ENCODE measurements at places on chromosomes 13 and 19.
A peak's percentile ranks its signal among the peaks of the same experiment; 100 is the strongest.

DNA sequence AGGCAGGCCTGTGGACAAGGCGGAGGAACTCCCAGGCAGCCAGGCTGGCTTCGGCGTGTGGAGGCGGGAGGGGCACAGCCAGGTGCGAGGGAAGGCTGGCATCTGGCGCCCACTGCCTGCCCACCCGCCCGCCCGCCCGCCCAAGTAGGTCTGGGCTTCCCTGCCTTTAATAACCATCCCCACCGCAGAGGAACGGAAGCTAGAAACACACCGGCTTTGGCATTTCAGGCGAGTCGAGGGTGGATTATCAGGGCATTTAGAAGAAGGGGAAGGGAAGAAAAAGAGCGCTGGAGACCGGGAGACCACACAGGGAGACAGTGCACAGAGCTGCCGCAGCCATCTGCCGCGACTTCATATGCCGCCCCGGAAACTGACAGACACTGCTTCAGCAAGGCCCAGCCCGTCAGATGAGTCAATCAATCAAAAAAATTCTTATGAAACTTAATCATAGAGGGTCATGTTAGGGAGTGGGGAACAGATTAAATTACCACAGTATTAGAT, 199.7 kb downstream of the TSHZ3 start:
- no peak for DNase-seq

DNA sequence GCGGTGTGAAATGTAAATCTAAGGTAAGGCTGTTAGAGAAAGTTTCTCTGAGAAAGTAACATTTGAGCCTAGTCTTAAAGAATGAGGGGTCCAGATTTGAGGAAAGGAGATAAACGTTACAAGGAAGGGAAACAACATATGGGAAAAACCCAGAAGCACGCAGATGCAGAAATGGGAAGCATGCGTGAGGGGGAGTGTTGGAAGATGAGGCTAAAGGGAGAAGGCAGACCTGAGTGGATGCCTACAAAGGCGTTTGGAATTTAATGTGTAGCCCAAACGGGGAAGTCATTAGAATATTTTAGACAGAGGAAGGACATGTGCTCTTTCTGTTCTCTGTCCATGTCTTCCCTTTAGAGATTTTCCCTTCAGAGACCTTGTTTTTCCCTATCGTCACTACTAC, 61.0 kb downstream of the TPT1 start:
- no peak for DNase-seq

DNA sequence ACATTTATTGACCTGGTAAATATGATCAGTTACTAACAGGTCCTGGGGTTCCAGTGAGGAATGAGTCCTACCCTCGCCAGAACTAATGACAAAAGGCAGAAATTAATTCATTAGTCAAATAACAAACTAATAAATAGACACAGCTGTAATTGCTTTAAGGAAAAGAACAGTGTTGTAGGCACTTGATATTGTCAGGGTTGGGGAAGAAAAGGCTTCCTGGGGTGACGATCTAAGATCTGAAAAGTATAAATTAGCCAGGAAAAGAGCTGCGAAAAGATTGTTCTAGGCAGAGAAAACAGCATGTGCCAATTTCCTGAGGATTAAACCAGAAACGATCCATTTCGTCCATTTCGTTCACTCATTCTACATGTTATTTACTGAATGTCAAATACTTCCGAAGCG, 670 bp upstream of the CHAF1A start:
- no peak for DNase-seq

DNA sequence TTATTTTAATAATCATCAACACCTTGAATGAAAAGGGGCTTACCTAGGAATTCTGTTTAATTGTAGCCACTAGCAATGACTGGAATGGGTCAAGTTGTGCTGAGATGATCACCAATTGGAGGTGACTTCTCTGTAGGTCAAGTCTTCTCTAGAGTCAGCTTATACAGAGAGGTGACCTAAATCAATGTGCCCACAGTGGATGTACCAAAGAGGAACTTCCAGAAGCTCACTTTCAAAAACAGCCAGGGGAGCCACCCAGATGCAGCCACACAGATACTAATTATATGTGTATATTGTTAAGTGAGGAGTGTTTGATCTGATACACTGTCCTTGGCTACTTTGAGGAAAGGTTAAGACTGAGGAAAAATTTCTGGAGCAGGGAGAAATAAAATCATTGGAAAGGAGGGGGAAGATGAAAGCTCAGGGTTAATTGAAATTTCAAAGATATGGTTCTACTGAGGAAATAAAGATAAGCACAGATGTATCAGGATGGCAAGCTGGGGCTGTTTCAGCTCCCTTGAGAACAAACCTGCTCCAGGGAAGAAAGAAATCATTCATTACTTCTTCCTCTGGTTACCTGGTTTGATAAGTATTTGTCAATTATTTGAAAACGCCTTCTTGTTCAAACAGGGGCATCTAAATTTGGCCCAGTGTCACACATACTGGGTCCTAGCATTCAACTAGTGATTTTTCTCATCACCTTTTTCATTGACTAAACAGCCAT, 5.1 kb downstream of the GPR183 start:
- DNase-seq = no peak

GRCh38 chr19:10137751-10138682, 18.3 kb upstream of the EIF3G start:
- DNase-seq = peak; percentile 69

GRCh38 chr13:98072476-98072875, 70.4 kb upstream of the FARP1 start:
- no peak for DNase-seq

DNA sequence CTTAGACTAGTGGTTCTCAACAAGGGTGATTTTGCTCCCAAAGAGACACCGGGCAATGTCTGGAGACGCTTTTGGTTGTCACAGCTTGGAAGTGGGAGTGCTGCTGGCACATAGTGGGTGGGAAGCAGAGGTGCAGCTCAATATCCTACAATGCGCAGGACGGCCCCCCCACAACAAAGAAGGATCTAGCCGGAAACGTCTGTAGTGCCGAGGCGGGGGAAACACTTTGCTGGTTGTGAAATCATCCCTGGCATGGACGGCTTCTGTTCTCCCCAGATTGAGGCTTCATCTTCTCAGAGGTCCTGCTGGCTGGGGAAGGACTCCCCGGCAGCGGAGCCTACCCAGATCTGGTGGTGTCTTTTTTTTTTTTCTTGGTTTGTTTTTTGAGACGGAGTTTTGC, 13.4 kb upstream of the SYT5 start:
- no peak for DNase-seq

- DNase-seq = no peak
These were observed 26.2 kb downstream of the EXOSC8 start for GRCh38 chr13:37026771-37027170.

- no peak for DNase-seq
These were observed 481.5 kb upstream of the MIR17HG start for GRCh38 chr13:90866006-90866405.

- DNase-seq = no peak
These were observed 1.5 kb downstream of the NUMBL start for GRCh38 chr19:40688987-40689338.

DNA sequence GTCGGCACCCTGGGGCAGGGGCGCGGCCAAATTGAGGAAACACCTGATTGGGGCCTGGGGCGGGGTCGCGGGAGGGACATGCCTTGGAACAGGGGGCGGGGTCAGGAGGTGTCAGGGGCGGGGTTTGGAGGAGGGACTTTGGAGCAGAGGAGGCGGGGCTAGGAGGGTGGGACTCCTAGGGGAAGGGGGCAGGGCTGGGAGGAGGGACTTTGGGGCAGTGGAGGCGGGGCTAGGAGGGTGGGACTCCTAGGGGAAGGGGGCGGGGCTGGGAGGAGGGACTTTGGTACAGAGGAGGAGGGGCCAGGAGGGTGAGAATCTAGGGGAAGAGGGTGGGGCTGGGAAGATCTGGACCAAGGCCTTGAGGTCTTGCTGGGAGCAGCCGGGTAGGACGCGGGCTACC, 21.9 kb downstream of the GRIN2D start:
- DNase-seq = peak; percentile 69

GRCh38 chr19:3338541-3339181, 27.7 kb upstream of the NFIC start:
- no peak for DNase-seq

- peak; percentile 5 for DNase-seq
These were observed 32.2 kb upstream of the ZNF726 start for GRCh38 chr19:23882493-23882892.

GRCh38 chr13:48942131-48942530, 33.6 kb upstream of the FNDC3A start:
- DNase-seq = peak; percentile 35

DNA sequence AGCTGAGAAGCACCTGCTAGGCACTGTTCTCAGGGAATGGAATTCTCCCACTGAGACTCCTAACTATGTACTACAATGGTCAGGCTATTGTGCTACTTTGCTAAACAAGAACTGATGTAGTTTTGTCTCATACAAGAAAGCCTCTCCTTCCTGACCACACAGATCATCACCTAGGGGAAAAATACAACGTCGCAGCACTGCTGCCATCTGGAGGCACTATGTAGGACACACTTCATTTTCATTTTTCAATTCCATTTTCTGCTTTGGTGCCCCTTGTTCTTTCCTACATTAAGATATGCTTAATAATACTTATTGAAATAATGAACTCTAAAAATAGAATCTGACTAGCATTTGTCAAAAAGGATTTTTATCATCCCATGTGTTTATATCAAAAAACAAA, 21.1 kb downstream of the PROSER1 start:
- DNase-seq = no peak

- DNase-seq = no peak
These were observed 58.9 kb upstream of the C1QTNF9 start for GRCh38 chr13:24250376-24251057.

- DNase-seq = no peak
These were observed 13.4 kb upstream of the GTF2F1 start for GRCh38 chr19:6406401-6406800.

DNA sequence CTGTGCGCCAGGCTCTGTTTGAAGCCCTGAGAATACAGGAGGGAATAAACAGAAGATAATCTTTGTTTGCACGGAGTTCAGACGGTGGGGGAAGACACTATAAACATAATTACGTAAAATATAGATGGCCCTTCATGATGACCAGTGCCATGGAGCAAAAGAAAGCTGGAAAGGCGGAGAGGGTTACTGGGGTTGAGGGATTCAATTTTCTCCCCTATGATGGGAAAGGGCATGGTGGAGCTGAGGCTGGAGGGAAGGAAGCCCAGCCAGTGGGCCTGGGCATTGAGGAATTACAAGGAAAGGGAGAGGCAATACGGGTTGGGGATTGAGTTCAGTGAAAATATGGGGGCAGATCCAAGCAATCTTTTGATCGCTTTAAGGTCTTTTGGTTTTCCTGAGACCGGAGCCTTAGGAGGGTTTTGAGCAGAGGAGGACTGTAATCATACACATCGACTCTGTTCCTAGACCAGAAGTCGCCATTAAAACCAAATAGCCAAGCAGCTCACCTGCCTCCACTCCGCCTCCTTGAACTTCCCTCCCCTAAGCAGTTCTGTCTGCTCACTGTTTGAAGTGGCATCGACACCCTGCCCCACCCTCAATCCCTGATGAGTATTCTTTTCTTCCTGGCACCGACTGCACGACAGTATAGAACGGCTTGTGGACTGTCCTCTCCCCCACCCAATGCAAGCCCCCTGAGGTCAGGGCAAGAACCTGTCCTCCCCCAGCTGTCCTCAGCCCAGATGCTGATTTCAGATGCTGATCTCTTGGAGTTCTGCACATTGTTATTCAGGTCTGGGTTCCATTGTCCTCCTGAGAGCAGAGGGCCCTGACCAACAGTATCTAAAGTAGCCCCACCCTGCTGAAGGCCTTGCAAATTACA, 813 bp upstream of the ZNF296 start:
- no peak for DNase-seq

GRCh38 chr13:38662362-38662761, 24.5 kb upstream of the FREM2 start:
- DNase-seq = peak; percentile 12

All from foreskin fibroblast (primary cell).